ENCODE measurements at places on chromosomes 7 and 10.

- DNase-seq: no peak
Observed at GRCh38 chr7:112206991-112207592, 597 bp downstream of the ZNF277 start.

GRCh38 chr7:50614721-50615518 is 49.7 kb upstream of the DDC start:
- no peak for DNase-seq

DNA sequence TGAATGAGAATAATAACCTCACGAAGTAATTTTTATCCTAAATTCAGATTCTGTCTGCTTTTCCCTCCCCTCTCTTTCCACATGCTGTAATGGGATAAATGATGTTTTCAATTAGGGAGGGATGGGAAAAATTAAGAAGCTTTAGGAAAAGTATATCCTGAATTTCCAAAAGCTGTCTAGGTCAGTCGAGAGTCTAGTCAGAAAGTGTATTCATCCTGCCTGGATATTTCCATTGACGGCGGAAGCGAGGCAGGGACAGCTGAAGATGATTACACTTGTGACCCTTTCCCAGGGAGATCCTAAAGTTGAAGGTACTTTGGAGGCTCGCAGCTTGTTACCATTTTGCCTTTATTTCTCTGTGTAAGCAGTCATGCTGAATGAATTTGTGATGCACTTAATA is 204.1 kb downstream of the ZNF365 start:
- no peak for DNase-seq

GRCh38 chr7:37336259-37336658 is 112.4 kb downstream of the ELMO1 start:
- no peak for DNase-seq

DNA sequence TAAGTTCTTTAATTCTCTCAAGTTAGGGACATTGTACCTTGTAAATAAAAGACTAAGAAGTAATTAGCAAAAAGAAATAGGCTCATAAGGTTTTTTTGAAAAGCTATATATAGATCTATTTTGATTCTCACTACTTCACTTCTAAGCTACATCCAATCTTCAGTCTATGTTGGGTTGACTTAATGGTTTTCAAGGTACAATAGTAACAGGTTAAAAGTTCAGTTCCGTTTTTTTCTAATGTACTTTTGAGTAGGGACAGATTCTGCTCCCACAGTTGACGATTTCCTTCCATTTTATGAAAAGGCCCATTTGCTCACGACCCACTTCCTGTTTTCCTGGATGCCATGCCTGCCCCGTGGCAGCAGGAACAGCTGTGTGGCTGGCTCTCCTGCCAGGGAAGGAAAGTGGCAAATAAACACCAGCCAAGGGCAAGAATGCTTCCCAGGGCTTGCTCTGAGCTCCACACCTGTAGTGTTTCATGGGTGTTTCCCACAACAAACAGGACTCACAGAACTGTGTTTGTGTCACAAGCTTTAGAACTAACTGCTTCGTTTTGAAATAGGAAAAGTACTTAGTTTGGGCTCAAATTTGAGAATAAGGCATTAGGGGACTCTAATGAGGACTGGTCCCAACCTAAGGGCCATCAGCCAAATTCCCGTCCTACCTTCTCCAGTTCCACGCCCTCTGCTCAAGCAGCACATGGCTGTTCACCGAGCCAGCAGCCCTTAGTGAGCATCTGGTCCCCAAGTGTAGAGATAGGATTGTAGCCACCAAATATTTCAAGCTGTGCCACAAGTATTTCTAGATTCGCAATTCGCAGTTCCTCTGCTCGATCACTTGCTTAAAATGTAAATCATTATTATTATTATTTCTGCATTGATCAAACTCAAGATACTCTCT is 240.7 kb downstream of the COBL start:
- DNase-seq: no peak

DNA sequence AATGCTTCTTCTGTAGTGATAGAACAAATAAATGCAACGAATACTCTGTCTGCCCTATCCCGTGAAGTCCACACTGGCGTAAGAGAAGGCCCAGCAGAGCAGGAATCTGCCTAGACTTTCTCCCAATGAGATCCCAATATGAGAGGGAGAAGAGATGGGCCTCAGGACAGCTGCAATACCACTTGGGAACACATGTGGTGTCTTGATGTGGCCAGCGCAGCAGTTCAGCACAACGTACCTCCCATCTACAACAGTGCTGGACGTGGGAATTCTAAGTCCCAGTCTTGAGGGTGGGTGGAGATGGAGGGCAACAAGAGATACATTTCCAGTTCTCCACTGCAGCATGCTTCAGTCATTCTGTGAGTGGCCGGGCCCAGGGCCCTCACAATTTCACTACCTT is 45.8 kb downstream of the FIGNL1 start:
- DNase-seq: no peak

DNA sequence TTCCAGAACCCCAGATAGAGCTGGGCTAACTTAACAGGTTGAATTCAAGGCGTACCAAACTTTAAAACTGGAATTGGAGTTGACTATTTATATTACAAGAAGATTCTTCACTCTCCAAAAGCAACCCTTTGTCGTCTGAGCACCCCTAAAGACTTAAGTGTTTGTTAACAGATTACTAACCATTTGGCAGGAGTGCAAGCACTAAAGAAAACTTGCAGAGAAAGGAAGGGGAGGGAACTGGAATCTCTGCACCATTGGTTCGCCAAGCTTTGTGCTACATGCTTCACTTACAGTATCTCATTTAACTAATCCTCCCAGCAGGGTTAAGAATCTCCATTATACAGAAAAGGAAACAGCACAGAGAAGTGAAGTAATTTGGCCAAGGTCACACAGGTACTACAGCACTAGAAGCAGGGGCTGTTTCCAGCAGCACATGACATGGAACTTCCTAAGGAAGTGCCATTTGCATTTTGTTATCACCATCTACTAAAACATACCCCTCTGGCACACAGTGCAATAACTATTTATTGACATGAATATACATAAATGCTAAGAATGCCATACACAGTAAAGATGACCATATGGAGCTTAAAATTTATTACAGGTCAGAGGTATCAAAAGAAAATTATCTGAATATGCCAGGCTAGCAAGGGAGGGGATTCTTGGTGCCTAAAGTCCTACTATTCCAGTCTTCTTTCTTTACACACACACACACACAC is 201.2 kb downstream of the KCNMA1 start:
- DNase-seq: no peak

DNA sequence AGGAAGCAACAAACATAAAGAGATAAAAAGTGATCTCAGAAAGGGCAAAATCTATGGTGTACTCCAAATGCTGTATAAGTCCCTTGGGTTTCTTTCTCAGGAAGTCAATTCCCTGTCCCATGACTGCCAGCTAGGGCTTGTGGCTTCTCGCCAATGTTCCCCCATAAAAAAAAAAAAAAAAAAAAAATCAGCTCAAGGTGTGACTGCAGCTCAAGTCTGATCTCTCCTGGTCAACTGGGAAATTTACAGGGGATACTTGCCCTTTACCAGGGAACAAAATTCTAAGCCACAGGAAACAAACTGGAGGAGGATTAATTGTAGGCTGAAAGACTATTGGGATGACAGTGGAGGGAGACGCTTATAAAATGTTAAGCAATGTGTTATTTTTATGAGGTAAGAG is 76.0 kb downstream of the PCGF5 start:
- no peak for DNase-seq

DNA sequence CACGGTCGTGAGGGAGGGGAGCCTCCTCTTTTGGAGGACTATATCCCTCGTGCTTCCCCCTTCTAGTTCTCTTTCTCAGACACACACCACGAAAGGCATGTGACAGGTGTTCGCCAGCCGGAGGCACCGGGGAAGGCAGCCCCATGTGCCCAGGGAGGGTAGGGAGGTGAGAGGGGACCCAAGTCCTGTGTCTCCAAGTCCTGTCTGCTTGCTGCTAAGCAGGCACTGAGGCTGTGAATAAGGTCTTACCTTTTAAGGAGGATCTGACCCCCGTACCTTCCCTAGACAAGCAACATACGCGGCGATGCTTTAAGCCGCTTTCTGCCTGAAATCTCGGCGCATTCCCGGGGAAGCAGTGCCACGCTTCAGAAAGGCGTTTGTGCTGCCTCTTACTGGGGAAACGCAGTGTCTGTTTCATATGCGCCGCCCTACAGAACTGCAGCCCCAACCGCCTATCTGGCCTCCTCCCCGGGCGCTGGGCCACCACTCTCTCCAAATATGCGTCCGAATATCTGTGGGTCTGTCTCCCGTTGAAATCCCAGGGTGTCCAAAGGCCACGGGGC is 770 bp downstream of the PLXNA4 start:
- DNase-seq: no peak

DNA sequence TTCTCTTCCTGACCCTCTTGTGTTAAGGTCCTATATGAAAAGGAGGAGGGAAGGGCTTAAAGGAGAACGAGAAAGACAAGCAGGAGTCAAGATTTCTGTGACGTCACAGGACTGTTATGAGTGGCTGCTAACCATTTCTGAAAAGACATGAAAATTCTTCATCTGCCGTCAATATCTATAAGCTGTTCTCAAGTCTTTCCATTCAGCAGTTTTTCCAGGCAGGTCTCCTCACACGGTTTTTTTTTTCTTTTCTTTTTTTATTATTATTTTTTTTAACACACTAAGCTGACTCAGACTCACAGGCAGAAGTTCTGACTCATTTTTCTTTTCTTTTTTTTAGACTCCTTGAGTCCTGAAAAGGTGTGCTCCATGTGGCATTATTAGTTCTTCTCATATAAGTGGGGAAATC is 72.0 kb downstream of the DGKI start:
- DNase-seq: no peak

Data from NCI-H2029 treated with DMSO at 0.1 percent for 48 hours (cell line).